IPS DF 19.7 (cell line): ENCODE measurements at places on chromosomes 4 and X.
A peak's percentile ranks its signal among the peaks of the same experiment; 100 is the strongest.

GRCh38 chr4:6594826-6595355 lies 19.9 kb downstream of the MAN2B2 start:
- no peak for DNase-seq

DNA sequence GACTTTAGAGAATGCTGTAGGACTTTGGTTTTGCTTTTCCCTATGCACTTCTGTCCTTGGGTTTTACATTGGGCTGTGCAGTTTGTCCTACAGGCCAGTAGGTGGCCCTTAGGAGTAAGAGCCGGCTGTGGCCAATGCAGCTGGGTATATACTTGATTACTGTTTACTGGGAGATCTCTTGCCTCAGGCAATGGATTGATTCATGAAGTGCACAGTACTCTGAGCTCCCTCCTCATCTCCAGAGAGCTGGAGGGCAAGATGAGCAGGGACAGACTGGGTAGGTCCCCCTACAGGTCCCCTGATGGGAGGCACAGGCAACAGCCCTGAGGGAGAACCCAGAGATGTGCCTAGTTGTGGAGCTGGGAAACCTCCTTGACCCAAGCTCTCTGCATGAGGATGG lies 103.8 kb upstream of the QRFPR start:
- DNase-seq: peak; percentile 15

DNA sequence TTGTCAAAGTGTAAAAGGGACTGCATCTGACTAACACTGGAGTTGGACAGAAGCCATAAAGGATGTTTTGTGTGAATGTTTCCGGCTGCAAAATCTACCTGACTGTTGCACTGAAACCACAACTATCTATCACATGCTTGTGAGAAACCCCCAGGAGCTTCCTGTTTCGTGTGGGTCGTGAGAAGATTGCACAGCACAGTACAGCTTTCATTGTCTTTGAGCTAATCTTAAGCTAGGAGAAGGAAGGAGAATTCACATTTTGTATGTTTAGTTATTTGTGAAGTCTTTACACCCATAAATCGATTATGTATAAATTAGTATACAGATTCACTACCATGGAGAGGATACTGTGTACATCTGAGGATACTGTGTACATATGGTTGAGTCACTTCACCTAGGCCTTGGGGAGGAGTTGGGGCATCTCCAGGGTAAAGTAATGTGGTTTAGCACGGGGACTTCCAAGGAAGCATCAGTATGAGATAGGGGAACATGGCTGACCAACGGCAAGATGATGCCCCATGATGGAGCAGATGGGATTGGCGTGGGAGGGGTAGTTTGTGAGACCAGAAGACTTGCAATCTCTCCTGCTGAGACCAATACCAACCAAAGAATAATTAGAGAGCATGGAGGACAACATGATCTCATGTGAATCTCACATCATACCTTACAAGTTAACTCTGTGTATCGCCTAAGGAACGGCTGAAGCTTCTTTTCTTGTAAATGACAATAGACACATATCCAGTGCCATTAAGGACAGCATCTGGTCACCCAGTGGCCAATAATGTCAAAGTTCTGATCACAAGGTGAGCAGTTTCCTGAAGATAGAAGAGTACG lies 43.1 kb upstream of the FAM9C start:
- DNase-seq: no peak

- DNase-seq: no peak
These were observed 17.2 kb upstream of the SPRY1 start for GRCh38 chr4:123379392-123379791.

DNA sequence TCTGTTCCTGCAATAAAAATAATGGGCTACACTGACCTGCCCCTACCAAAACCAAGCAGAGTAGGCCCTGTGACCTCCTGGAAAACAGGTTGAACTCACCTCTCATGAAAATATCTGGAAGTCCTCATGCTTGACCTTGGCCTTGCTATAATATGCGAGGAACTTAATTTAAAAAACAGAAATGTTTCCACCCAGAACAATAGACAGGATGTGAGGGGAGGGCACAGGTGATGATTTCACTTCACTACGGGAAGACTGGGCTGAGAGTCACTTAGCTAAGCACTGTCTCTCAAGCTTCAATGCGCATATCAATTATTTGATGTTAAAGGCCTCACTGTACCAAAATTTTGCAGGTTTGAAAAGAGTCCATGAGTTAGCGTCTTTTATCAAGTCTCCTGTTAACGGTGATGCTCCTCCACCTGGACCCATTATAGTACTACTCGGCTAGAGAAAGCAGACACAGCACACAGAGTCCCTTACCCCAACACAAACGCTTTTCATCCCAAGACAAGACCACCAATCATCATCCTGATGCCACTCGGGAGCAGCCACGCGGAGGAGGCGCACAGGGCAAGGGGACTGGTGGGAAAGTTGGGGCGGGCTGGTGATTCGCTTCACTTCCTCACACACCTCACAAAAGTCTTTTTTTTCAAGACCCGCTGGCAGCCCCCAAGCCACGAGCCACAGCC lies 25.9 kb downstream of the ZNF721 start:
- no peak for DNase-seq

DNA sequence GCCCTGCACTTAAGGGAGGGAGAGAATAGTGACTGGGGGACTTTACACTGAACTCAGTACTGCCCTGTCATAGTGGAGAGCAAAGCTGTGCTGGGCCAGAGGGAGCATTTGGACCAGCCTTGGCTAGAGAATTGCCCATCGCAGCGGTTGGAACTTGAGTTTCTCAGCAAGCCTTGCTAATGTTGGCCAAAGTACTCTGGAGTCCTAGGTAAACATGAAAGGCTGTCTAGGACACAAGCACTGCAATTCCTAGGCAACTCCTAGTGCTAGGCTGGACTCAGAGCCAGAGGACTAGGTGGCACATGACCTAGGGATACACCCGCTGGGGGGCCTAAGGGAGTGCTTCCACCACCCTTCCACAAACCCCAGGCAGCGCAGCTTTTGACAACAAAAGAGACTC lies 15.0 kb downstream of the MED14 start:
- DNase-seq: no peak

DNA sequence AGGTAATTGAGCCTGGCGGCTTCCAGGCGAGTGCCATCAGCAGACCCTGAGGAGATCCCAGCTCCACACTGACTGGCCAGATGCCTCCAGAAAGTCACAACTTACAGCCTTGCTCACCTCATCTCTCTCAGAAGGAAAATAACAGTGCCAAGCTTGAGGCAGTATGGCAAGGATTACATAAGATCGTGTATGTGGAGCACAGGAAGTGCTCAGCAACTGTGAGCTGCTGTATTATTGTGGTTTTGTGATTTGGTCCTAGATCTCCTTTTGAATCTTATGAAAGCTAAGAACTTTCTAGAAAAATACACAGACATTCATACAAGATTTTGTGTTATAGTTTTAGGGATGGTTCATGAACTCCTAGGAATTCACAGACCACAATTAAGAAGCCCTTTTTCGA lies 14.0 kb downstream of the RASL11B start:
- DNase-seq: no peak

GRCh38 chrX:13875572-13875971 lies 58.7 kb upstream of the GPM6B start:
- no peak for DNase-seq

DNA sequence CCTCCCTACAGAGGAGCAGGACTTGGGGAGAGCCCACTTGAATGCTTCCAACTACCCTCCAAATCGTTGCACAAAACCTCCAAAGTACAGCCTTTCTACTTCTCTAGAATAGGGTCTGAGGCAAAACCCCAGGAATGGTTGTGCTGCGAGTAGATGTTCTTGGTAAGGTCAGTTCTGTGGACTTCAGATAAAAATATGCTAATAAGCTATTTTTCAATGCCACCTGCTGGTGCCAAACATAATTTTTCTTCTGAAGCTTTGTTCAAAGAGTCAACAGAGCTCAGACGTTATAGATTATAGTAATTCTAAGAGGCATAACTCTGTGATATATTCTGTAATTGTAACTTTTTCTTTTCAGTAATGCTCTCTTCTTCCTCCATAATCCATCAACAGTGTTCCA lies 425.7 kb downstream of the GPAT3 start:
- no peak for DNase-seq

DNA sequence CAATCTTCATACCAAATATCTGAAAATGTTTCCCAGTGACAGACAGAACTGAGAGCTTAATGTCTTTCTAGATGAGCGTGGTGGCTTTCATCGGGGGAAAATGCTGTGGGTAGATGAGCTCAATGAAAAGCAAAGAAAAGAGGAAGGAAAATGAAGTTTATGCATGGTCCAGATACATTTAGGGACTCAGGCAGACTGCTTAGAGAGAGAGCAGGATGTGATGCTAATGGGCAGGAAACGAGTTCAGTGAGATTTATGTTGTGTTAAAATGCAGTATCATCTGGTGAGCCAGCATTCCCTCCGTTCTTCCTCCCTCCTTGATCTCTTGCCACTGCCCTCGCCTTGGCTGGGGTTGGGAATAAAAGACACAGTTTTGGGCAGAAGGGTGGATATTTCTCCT lies 229.2 kb downstream of the GBA3 start:
- DNase-seq: no peak

GRCh38 chrX:93322110-93322509 lies 351.3 kb downstream of the NAP1L3 start:
- DNase-seq: no peak

DNA sequence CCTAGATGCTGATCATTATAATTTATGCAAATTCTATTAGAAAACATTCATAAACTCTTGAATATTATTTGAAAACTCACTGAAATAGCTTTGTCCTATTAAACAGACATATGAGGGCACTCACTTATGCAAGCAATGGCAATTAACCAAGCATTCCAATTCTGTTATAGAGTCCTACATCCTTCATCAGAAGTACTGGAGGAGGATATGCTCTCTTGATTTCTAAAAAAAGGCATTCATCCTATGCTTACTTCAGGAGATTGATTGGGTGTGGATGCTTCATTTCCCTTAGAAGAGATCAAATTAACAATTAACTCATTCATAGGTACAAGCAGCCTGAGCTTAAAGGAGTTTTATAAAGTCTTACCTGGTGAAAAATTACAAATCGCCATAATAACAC lies 1317.2 kb downstream of the PCDH7 start:
- no peak for DNase-seq

DNA sequence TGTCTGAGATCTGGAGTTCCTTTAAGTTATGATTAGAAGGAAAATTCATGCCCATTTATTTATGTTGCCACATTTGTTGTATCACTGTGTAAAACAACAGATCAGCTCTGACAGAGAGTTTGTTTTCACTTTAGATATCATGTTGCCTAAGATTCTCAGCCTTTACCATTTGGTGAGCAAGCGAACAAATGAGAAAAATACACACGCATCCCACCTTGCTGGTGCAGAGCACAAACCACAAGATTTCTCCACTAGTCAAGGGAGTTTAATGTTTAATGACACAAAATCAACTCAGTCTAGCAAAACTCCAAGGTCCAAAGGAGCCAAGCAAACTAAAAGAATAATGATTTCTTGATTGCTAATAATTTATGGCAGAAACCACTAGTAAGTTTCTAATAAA lies 27.7 kb downstream of the FGF5 start:
- no peak for DNase-seq

DNA sequence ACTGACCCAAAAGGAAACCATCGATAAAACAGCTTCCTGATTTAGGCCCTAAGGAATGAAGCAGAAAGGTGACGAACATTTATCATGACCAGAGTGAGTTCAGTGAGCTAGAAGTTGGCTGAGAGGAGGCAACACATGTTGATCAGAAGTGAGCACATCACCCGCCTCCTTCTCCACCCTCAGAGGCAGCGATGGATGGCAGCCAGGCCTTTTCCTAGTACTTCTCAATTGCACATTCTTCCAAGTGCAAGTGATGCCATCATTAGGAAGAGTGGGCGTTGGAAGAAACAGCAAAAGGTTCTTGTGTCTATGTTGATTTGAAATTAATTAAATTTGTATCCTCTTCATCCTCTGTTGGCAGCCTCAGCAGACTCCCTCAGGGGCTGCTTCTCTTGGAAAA lies 51.7 kb downstream of the TMEM154 start:
- DNase-seq: no peak

DNA sequence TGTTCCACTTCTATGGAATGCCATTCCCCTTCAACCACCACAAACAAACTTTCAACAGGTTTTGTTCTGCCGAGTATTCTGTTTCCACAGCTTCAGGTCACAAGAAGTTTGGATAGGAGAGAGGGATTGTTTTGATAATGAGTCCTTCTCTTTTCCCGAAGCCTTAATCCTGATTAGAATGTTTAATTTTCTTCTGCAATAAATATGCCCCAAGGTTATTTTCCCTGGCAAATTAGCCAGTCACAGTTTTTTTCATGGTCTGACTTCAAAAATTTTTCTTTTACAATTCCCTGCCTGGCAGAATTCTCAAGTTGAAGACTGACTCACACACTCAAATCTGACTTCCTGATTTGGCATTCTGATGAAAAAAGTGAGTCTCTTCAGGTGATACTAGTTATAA lies 33.1 kb upstream of the EDNRA start:
- no peak for DNase-seq

DNA sequence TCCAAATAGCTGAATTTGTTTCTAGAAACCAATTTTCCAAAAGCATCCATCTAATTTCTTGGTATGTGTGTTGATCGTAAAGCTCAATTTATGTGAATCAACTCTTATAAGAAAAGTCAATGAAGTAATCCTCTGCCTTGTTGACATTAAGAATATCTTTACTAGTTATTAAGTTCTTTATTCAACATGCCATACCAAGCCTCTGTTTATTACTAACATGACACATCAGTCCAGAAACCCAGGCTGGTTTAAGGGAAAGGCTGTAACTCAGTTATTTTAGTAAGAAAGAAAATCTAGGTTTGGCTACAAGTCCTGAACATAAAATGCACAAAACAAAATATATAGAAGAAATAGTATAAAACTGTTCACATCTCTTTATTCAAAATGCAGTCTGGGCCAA lies 48.0 kb downstream of the KLHL34 start:
- DNase-seq: no peak

- no peak for DNase-seq
These were observed 141.4 kb downstream of the PPP3CA start for GRCh38 chr4:101205916-101206315.

DNA sequence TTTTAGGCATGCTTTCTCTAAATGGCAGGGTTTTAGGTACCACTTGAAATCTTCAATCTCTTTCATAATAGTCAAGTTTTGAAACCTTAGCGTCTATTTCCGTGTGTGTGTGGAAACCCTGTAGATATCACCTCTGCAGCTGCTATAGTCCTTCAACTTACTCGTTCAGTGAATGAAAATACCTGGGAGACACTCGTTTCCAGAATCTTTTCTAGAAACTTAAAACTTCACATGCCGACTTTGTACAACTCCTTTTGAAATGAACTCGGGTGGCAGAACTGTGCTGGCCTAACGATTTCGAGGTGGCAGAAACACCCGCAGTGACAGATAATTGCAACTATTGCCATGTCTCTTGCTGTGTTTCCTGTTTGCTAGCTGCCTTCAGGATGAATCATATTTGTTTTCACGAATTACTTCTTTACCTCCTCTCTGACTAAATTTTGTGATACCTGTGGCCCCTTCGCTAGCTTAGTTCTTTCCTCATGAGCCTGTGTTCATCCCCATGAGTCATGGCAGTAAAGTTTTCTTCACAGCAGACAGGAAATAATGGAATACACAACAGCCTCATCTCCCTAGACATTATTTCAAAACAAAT lies 104.7 kb upstream of the SMIM10 start:
- DNase-seq: no peak

DNA sequence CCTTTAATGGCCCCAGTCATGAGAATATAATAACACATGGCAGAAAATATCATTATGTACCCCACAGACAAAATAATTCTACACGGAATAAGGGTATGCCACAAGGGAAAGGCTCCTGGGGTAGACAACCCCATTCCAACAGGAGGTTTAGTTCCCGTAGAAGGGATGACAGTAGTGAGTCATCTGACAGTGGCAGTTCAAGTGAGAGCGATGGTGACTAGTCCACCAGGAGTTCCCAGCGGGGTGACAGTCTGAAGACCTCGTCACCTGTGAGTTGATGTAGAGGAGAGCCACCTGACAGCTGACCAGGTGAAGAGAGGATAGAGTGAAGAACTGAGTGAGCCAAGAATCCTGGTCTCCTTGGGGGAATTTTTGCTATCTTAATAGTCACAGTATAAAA lies 13.5 kb downstream of the MEPE start:
- no peak for DNase-seq
